ENCODE measurements at places on chromosomes 12 and 14.
A peak's percentile ranks its signal among the peaks of the same experiment; 100 is the strongest.

GRCh38 chr12:3015356-3015755 is 56.2 kb downstream of the TEAD4 start:
- DNase-seq, result no peak

GRCh38 chr12:1531153-1531653 is 63.2 kb downstream of the FBXL14 start:
- no peak for DNase-seq

DNA sequence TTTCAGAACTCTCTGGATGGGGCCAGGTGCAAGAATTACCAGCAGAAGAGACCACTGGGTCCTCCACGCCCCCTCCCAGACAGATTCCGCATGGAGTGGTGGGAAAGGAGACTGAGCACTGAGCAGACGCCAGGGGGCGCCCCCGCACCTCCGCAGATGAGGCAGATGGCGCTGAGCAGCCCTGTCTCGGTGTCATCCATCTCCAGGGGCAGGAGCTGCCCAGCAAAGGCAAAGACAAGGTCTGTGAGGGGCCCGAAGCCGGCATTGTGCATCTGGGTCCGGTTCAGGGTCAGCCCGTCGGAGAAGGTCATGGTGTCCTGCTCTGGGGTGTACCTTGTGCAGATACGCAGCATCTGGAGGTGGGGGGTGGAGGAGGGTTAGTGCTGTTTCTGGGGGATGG is 6.3 kb upstream of the ITGB7 start:
- DNase-seq, result peak; percentile 84

GRCh38 chr12:16095531-16096110 is 181.9 kb downstream of the SLC15A5 start:
- DNase-seq, result peak; percentile 39

GRCh38 chr12:39990122-39991101 is 115.5 kb downstream of the SLC2A13 start:
- peak; percentile 65 for DNase-seq

- DNase-seq, result no peak
Measured at GRCh38 chr12:68206446-68206845, 19.2 kb downstream of the IL26 start.

- no peak for DNase-seq
Measured at GRCh38 chr14:66543996-66544395, 36.0 kb downstream of the GPHN start.

DNA sequence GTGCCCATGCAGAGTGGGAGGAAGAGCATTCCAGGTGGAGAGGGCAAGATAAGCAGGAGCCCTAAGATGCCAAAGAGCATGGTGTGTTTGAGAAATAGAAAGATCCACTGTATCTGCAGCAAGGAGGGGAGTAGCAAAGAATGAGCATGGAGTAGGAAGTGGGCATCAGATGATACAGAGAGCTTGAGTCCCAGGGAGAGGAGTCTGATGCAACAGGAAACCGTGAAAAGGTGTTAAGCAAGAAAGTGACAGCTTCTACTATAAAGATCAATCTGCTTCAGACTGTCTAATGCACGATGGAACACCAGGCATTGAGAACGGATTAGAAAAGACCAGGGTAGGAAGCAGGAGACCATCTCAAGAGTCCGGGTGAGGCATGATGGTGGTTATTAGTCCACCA is 12.3 kb upstream of the GPRC5D start:
- DNase-seq, result peak; percentile 57

GRCh38 chr14:90604356-90604755 is 207.5 kb downstream of the CALM1 start:
- DNase-seq, result no peak

- no peak for DNase-seq
Measured at GRCh38 chr14:72771561-72771960, 122.3 kb downstream of the DPF3 start.

GRCh38 chr14:75273272-75274049 is 5.2 kb upstream of the FOS start:
- no peak for DNase-seq

GRCh38 chr12:9642606-9643265 is 26.8 kb upstream of the CLEC2D start:
- no peak for DNase-seq

DNA sequence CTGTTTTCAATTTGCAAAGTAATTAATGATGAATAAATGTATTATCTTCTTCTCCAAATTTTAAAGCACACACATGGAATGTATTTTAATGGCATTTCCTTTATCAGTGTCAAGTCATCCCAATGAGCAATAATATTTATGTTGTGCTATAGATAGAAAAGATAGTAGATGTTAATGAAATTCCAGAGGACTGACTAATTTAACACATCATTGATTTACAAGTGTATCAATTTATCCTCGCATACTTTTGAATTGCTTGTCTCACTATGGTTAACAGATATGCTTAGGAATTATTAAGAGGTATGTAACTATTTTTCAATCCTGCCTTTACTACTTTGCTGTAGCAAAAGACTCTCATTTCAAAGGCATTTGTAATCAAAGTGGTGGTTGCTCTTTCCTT is 842.9 kb downstream of the SLC6A15 start:
- no peak for DNase-seq

- DNase-seq, result no peak
Measured at GRCh38 chr12:15020156-15020555, 47.3 kb downstream of the PDE6H start.

DNA sequence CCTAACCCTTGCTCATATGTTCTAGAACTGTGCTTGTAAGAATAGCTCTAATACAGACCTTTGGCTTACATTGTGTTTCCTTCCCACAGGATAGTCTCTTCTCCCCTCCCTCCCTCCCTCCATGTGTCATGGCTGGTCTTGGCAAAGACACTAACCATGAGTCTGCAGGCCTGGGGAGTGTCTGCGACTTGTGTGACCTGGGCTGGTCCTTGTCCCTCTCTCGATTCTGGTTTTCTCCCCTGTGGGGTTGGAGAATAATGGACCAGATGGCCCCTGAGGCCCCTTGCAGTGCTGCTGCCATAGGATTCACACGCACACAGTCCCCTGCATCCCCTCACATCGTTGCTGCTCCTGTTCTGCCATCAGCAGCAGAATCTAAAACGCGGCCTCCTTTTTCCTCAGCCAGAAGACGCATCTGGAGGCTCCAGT is 30.3 kb downstream of the DEGS2 start:
- no peak for DNase-seq

DNA sequence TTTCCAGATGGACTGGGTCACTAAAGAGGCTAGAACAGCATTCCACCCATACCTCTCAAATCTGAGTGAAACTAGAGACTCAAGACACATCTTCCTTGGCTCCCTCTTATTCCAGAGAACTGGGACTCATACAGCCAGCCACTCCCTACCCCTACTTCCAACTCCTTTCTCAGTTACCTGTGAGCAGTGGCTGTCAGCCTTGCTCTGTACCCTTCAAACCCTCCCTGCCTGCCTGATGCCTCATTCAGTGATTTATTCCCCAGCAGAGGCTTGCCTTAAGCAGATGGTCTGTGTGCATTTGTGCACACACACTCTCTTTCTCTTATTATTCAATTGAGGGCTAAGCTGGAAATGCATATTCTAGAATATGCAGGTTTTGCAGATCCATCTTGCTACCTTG is 14.6 kb downstream of the GPR84 start:
- DNase-seq, result no peak

DNA sequence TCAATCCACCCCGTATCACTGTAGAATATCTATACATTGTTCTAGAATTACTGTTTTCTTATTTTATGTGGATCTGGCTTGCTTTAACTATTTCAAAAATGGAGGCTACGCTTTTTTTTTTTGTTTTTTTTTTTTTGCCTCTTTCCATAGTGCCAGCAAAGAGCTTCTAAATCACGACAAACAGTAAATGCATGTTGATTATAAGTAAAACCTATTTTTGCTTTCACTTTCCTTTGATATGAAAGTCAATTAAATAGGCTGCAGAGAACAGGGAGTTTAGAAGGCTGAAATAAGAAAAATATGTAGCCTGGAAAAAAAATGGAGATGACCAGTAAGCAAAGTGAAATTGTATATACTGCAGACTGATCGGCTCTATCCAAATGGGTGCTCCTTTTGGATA is 112.3 kb upstream of the AMIGO2 start:
- no peak for DNase-seq

GRCh38 chr12:65492998-65493912 is 214.8 kb downstream of the MSRB3 start:
- peak; percentile 15 for DNase-seq

DNA sequence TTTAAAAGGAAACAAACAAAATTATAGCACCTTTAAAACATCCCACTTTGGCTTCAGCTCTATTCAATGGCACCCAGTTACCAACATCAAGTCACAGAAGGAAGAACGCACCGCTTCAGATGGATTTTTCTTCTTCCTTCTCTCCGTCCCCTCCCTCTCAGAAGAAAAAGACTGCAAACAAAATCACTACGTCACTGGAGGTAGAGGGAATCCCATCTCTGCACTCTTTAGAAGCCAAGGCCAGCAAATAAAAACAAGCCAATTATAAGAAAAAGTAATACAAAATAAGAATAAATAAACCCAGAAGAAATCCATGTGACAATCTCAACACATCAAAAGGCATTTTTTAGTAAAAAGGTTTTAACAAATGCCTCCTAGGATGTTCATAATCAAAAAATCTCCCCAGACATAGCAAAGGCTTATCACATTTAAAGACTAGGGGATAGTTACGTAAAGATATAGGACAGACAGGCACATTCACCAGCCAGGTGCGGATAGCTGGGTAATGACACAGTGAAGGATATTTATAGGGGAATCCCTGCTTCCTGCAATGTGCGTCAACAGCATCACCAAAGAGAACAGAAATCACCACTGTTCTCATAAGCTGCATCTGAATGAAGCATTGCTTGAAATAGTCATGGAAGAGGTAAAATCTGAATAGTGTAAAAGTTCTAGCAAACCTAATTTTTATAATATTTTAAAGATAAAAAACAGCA is 89.4 kb downstream of the R3HDM2 start:
- no peak for DNase-seq

DNA sequence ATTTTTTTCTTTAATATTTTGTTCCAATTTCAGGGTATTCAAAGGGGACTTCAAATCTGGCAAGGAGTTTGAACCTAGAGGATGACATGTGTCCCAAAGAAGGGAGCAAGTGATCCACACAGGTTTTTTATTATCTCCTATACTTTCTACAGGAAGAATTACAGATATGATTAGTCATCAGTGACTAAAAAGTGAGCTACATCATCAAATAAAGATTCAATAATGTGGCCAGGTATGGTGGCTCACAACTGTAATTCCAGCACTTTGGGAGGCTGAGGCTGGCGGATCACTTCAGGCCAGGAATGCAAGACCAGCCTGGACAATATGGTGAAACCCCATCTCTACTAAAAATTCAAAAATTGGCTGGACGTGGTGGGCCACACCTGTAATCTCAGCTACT is 24.2 kb downstream of the GLT8D2 start:
- DNase-seq, result no peak

GRCh38 chr12:109760031-109760929 is 46.7 kb downstream of the FAM222A start:
- no peak for DNase-seq

- no peak for DNase-seq
Measured at GRCh38 chr12:103102225-103102744, 144.8 kb downstream of the ASCL1 start.

DNA sequence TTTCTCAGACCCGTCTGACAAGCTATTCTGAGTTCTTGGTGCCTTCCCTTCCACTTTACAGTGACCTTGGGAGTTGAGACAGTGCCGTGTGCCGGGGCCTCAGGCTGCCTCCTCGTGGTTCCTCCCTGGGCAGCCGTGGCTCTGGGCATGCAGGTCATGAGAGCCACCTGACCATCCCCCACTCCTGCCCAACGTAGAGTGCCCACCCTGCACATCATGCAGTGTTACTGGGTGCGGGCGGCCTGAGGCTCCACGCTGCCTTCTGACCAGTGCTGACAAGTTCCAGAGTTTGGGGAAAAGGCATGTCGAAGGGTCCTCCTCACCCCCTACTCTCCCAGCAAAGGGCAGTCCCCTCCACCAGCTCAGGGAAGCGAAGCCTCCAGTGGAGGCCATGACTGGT is 190.5 kb downstream of the TSPAN9 start:
- no peak for DNase-seq

DNA sequence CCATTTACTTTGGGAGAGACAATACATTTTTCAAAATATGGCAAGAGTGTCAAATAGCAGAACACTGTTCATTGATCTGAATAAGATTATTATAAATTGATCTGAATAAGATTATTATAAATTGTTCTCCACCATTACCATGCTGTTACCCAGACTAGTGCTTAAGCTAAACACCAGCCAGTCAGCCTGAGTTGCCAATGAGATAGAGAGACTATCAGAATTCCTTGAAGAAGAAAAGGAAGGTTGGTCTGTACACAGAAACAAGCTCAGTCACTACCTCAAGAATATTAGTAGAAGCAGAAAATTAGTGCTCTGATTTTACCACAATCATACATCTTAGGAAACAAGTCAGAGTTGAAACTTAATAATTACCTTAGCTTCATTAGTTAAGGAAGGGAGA is 469.8 kb downstream of the FOXG1 start:
- DNase-seq, result no peak

DNA sequence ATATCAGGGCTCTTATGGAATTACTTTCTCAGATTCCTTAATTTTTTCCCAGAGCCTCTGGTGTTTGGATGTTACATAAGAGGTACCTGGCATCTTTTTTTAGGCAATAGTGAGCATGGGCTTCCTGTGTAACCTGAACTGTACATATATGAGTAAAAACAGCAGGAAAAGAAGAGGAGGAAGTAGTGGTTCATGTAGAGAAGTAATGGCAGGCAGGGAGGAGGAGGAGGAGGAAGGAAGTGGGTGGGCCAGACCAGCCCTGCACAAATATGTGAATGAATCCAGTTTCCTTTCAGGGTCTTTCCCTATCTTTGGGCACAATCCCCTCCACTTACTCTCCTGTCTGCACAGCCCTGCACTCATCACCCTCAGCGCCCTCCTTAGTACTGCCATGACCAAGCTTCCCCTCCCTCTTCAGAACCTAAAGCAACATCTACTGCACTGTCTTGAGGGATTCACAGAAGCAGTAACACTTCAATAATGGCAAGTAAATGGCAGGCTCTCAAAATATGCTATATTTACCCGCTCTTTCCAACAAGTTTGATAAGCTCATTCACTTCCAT is 40.9 kb upstream of the GSG1 start:
- DNase-seq, result peak; percentile 86

DNA sequence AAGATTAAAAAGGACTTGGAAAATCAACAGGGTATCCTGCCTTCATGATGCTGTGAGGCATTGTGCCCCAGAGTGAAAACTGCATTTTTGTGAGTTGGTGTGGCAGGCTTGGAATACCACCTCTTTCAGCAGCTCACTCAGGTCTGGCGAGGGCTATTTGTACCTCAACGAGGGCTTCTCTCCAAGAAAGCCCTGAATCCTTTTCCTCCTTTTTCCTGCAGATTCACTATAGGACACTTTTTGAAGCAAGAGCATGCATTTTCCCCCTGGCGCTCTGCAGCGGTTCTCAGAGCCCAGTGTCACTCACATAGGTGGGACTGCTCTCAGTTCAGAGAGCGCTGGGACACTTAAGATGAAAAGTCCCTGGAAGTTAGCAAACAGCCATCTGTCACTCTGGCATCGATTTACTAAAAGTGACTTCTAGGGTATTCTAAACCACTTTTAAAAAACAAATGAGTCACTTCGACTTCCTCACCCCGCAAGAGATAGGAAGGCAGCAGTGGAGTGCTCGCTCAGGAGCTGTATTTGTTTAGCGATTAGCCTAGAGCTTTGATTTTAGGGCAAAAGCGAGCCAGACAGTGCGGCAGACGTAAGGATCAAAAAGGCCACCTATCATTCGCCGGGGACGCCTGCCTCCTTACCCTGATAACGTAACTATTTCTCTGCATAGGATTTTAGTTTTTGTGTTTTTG is 782 bp upstream of the LGR5 start:
- DNase-seq, result peak; percentile 14

- no peak for DNase-seq
Measured at GRCh38 chr14:75427126-75427481, 718 bp upstream of the JDP2 start.

- peak; percentile 55 for DNase-seq
Measured at GRCh38 chr14:64209444-64210131, 84.6 kb downstream of the ESR2 start.

Measured in KBM-7 (cell line).